ENCODE measurements at places on chromosomes 12 and 14.

- DNase-seq = no peak
Measured at GRCh38 chr12:30753233-30753632, 1.5 kb downstream of the CAPRIN2 start.

DNA sequence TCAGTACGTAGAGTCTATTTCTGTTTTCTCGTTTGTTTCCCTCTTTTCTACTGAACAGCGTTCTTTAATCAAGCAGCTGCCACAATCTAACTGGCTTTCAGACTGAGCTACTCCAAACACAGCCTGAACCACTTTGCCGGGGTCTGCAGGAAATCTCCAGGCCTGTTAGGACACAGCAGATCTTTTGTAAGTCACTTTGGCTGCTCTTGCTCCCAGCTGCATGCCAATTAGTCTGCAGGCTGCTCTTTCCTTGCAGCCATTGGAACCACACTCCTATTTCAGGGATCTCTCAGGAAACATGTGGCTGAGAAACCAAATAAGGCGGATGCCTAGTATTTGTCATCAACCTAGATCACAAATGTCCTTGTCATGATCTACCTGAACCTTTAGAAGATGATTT, 73.6 kb downstream of the TMTC1 start:
- DNase-seq = no peak

GRCh38 chr14:52797653-52798052, 6.2 kb upstream of the GNPNAT1 start:
- no peak for DNase-seq

DNA sequence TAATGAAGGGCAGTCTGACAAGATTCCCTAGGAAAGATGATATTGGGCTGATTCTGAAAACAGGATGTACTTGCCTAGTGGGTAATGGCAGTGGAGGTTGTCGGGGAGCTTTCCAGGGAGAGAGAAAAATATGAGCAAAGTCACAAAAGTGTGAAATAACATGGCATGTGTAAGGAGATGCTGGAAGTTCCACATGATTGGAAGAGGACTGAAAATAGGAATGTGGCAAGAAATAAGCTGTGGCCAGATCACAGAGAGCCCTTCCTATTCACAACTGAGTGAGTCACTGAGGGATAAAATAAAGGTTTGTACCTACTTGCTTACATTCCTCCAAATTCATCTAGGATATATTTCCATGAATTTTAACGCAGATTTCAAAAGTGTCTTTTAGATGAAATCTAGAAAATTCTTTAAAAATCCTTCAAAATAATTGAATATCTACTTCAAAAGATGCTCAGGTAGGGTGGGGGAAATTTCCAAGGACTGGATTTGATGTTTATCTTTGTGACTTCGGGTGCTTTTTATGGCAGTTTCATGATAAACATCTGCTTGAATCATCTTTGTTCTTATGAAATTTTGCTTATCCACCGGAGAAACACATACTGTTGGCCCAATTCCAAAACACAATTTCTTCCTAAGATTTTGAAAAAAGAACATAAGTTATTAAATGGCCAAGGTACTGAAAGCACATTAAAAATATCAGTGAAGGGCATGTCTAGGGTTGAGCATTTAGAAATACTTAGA, 36.3 kb upstream of the SLC2A13 start:
- DNase-seq = no peak

- no peak for DNase-seq
Measured at GRCh38 chr14:77714926-77715325, 7.0 kb downstream of the SLIRP start.

- DNase-seq = no peak
Measured at GRCh38 chr14:21039585-21040369, 2.4 kb upstream of the RNASE7 start.

- DNase-seq = no peak
Measured at GRCh38 chr12:53344824-53345485, 8.8 kb upstream of the SP7 start.

DNA sequence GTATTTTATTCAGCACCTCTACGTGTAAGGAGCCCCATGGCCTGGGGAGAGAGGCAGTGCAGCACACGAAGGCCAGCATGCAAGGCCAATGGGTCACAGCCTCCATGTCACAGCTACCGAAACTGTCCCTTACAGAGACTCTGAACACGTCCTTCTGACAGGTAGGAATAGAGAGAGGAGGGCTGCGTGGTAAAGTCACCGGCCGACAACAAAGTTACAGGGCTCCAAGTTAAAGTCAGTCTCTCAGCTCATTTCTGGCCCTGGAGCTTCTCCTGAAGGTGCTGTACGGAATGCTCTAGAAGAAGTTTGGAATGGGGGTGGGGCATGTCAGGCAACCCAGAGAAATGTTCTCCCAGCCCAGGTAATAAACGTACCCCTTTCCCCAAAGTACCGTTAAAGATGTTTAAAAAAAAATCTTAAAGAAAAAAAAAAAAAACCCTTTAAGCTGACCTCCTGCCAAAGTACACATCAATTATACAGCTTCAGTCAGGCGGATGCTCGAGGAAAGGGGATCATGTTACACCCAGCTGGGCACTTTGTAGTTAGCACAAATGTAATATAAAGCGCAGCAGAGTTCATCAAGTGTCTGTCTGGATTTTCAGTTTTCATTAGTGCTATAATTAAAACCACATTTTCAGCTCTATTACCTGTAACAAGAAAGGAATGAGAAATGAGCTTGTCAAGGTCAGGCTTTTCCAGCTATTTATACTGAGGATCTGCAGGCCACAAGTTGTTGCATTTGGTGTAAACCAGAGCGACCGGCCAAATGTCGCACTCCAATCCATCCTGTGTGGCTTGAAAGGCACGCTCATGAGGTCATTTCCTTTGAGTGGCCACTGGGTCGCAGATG, 53.3 kb upstream of the CDKN3 start:
- DNase-seq = no peak

GRCh38 chr14:85953265-85953664, 423.3 kb downstream of the FLRT2 start:
- DNase-seq = no peak

GRCh38 chr14:25848601-25849000, 749.2 kb downstream of the NOVA1 start:
- DNase-seq = no peak

GRCh38 chr14:71398450-71398849, 491.2 kb downstream of the PCNX1 start:
- no peak for DNase-seq

GRCh38 chr12:113048716-113049127, 7.8 kb upstream of the DTX1 start:
- no peak for DNase-seq

DNA sequence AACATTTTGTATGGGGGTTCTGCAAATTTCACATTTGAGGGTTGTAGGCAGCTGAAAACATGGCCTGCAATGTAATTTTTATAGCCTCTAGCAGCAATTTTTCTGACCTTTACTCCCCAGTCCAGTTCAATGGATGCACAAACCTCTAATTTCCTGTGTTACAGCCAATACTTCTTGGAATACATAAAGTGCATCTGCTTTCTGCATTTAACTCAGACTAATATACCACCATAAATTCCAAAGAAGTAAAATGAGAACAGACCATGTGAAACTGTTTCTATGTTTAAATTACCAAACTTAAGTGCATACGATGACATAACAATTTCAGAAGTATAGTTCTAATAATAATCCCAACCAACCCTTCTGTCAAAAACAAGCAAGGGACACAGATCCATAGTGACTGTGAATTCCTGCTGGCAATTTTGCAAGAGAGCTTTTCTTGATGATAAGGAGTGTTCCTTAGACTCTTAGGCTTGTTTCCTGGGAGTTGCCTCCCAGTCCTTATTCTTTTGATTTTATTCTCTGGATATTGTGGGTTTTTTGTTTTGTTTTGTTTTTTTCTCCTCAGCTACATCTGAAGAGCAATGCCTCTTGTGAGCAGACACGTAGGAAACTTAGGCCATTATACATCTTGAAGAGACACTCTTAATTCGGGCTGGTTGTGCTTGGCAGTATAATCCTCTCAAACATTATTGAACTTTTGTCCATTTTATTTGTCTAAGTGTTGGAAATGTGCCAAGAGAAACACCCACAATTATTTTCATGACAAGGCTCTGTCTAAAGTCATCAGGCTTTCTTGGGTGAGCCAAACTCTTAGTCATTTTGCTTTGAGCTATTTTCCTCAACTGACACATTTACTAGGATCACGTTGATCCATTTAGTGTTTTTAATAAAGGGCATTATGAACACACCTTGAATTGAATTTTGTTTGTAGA, 51.3 kb upstream of the RERGL start:
- no peak for DNase-seq

DNA sequence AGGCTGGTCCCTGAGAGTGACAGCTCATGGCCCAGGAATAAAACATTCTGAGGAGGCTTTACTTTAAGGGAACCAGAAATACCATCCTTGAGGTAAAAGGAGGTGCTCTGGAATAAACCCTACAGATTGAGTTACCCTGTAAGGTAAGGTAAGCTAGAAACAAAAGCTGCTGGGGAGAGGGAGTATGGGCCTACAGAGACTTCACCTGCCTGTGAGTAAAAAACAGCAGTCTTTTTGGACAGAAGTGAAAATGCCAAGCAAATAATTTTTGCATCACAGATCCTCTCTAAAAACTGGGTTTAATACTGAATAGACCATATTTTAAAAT, 41.2 kb downstream of the CORO1C start:
- DNase-seq = no peak

DNA sequence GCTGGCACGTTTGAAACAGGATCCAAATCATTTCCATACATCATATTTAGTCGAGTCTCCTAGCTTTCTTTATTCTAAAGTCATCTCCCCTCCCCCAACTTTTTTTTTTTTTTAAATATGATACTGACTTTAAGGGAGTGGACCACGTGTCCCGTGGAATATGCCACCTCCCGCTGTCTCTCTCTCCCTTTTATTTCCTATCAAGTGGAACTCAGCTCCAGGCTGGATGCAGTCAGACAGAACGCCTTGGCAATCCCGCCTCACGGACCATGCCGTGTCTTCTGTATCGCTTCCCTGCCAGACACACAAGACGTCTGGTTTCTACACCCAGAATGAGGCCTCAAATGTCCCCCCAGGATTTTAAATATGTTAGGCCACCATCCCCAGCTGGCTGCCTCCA, 21.2 kb downstream of the BCL7A start:
- no peak for DNase-seq

GRCh38 chr14:35366521-35366976, 38.0 kb downstream of the NFKBIA start:
- DNase-seq = no peak

- DNase-seq = no peak
Measured at GRCh38 chr12:94240171-94240570, 91.8 kb downstream of the PLXNC1 start.

- DNase-seq = no peak
Measured at GRCh38 chr12:93654421-93654820, 22.8 kb upstream of the CRADD start.

DNA sequence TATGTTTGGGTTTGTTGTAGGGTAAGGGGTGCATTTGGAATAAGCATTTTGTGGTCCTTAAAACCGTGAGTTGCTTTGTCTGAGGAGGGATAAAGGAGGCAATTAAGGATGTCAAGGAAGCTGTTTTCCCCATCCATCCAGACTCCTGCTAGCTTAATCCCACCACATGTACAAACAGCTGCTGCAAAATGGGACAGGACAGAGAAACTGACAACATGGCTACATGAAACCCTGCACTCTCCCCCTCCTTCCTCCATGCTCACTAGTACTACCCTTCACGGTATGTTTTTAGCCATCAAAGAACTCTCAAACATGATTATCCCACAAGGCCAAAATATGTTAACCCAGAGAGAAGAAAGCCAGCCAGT, 20.6 kb downstream of the ST8SIA1 start:
- no peak for DNase-seq

- DNase-seq = no peak
Measured at GRCh38 chr12:109621211-109621694, 47.7 kb downstream of the MVK start.

GRCh38 chr12:48441069-48441468, 31.3 kb upstream of the ANP32D start:
- DNase-seq = no peak

- no peak for DNase-seq
Measured at GRCh38 chr12:18242380-18243089, 18.8 kb upstream of the PIK3C2G start.

GRCh38 chr12:93113317-93114006, 184.4 kb upstream of the EEA1 start:
- DNase-seq = no peak

- no peak for DNase-seq
Measured at GRCh38 chr12:58980768-58981167, 60.5 kb upstream of the LRIG3 start.

GRCh38 chr14:75150150-75150549, 23.3 kb upstream of the NEK9 start:
- DNase-seq = no peak

GRCh38 chr12:85057370-85057963, 21.3 kb downstream of the LRRIQ1 start:
- no peak for DNase-seq

DNA sequence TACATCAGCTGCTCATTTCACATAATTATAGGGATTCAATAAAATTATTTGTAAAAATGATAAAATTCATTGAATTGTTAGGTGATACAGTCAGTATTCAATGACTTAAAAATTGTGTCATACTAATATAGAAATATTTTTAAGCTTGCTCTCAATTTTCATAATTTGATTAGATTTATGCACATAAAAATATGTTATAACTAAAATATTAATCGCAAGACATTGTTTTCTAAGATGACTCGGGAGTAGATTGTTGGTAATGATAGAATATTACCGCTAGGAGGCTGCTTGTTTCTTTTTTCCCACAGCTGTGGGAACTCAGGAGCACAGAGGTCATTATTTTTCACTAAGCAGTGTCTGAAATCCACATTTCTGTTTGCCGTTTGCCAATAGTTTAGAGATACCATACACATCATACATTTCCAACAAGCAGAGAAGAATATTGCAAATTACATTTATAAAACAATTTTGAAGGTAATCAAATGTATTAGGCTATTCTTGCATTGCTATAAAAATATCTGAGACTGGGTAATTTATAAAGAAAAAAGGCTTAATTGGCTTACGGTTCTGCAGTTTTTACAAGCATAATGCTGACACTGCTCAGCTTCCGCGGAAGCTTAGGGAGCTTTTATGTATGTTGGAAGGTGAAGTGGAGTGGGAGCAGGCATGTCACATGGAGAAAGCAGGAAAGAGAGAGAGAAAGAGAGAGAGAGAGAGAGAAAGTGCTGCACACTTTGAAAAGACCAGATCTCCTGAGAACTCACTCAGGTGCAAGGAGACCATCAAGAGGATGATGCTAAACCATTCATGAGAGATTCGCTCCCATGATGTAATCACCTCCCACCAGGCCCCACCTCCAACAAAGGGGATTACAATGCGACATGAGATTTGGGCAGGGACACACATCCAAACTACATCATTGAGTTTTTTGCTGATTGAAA, 9.2 kb downstream of the CD69 start:
- no peak for DNase-seq

DNA sequence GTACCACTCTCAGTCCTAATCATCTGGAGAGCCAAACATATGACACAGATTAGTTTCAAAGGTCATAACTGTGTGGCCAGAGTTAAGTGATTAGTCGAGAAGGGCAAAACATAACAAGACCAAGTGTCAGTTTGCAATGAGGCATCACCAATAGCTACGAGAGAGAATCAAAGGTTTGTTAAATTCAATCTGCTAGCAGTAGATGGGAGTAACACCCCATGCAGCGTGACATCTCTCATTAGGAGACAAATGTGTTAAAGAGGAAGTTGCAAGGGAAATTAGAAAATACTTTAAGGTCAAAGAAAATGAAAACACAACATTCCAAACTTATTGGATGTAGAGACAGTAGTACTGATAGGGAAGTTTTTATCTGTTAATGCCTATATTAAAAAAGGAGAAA, 135.7 kb upstream of the SYT10 start:
- no peak for DNase-seq
